ENCODE measurements at places on chromosomes 5 and 9.

GRCh38 chr5:159017786-159018185 lies 81.9 kb downstream of the EBF1 start:
- no peak for DNase-seq

DNA sequence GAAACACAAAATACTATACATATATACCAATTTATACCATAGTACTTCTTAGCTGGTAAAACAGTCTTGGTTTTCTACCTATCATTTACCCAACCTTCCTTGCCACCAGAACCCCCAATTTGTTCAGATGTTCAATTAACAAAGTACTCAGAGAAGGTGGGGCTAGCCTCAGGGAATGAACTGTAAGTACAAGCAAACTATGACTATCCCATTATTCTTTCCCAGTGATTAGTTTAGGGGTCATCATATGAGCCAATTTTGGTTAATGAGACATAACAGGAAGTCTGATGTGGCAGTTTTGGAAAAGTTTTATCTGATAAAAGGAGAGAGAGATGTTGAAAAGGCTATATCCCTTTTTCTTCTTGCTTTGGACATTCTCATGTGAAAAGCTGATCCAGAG lies 125.8 kb downstream of the DTWD2 start:
- no peak for DNase-seq

DNA sequence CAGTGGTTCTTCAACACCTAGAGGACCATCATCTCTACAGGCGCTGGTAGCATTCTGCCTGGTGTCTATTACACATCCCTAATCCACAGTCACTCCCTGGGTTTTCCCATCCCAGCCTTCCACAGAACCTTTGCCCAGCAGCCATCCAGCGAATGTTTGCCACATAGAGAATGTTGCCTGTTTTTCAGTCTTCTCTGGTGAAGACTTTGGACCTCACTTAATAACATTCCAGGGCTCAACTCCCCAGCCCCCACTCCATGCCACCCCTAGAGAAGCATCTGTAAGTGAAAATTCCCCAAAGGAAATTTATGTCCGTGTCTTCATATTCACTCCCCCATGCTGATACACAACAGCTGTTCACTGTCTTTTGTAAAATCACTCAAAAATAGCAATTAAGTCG lies 249.6 kb downstream of the AOPEP start:
- DNase-seq = no peak

DNA sequence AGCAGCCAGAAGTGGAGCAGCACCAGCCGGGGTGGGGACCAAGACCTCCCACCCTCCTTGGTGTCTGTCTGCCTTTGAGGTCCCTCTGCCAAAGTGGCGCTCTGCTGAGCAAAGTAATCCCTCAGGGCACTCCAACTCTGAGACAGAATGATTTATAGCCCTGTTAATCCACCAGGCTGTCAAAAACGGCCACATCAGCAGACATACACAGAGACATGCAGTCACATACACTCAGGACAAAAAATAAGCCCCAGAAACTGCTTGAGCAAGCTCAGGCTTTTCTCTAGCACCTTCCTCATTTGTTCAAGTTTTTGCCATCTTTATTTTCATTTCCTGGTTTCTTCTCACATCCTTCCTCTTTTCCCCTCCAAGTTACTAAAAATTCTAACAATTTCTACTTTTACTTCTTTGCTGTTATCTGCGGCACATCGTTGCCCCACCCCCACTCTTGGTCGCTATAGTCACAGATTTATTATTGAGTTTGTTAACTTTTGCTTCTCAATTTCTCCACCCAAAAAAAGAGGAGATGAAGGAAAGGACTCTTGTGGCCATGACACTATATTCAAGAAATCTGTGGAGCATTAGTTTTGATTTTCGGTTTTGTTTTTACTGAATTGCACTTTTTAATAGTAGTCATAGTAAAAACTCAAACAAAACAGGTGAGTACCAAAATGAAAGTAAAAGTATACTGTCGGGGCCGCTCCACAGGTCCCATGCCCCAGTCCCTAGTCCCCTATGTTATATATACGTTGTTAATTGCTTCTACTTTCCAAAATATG lies 17.4 kb upstream of the ADRB2 start:
- peak; percentile 60 for DNase-seq

- DNase-seq = no peak
Measured at GRCh38 chr9:121876255-121876654, 216.9 kb downstream of the TTLL11 start.

DNA sequence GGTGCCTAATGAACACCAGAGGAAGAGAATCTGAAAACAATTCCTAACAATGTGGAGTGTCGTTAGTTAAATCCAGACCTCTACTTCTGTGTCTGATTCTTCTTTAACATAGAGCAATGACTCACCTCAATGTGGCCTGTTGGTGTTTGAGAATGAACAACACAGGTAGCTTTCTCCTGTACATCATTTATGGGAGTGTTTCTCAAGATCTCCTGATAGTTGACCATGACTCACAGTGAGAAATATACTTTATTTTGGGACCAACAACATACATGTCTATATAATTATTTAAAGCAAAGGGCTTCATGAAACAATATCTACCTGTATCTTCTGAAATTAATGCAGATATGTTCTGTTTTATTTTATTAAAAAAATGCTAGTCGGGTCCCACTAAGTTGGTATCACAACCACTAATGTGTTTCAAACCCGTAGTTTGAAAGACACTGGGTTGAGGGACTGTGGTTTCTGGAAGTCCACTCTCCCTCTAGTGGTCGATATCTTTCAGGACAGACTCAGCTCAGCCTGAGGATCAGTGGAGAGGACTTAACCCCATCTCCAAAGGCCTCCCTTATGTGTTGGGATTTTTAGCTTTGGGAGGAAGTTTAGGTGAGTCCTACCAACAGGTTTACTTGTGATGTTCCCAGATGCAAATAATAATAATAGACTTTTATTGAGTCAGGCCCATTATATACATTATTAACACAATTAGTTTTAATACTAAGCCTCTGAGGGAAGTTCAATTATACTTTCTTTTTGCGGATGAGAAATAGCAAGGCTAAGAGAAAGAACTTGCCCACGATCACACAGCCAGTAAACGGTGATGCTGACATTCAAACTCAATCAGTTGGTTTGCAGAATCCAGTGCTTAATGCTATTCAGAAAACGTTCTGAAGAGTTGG lies 70.0 kb upstream of the KLF9 start:
- peak; percentile 84 for DNase-seq

DNA sequence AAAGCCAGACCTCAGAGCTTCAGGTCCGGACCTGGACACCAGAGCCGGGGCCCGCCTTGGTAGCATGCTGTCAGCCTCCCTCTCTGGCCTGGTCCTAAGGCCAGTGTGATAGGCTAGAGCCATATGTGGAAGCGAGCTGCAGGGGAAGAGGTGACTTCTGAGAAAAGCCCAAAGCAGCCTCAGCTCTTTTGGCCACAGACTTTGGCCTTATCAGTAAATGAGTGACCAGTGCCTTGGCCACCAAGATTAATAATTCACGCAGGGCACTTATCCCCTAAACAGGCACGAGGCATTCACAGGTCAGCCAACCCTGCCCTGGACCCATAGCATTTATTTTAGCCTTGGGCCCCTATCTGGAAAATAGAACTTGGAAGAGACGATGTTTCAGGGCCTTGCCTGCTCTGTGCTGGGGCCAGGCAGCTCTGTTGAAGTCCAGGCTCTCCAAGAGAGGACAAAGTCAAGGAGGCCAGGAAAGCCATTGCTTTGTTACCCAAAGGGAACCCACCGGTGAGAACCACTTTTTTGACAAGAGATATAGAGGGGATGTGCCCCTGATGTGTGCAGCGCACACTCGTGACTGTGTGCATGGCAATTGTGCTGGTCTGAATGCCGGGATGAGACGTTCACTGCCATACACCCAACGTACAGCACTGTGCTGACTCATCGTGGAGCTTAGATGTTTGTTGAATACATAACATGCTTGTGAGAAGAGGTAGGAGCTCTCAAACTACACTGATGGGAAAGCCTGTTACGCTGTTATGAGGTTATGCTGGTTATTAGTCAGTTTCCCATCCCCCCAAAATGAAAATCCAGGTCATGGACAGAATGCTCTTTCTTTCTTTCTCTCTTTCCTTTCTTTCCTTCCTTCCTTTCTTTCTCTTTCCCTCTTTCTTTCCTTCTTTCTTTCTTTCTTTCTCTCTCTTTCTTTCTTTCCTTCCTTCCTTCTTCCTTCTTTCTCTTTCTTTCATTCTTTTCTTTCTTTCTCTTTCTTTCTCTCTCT lies 5.0 kb upstream of the SLC34A1 start:
- no peak for DNase-seq

- no peak for DNase-seq
Measured at GRCh38 chr5:150144246-150144801, 11.3 kb downstream of the PDGFRB start.

DNA sequence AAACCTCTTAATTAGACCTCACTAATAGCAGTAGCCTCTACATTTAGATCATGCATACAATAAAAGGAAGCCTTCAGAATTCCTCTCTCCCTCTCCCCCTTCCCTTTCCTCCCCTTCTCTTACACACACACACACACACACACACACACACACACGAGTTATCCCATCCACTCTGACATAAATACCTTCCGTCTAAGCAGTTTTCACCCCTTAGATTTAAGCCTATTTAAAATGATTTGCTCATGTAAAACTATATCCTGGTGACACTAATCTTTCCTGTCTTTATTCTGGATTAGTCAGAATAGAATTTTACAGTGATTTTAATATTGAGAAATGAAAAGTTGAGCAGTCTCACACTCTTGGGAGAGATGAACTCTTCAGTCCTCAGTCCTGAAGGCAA lies 35.0 kb downstream of the PRELID2 start:
- no peak for DNase-seq

GRCh38 chr5:174188295-174188694 lies 142.8 kb downstream of the NSG2 start:
- no peak for DNase-seq

DNA sequence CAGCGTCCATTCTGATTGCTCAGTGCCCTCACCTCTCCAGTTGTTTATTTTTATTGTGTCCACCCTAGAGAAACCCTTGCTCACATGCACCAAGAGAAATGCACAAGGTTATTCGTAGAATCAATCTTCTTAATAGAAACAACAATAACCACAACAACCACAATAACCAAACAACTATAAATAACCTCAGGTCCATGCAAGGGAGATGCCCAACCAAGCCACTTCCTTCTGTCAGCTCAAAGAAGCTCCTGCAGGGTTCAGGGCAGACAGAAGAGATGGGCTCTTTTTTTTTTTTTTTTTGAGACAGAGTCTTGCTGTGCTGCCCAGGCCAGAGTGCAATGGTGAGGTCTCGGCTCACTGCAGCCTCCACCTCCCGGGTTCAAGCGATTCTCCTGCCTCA lies 14.9 kb upstream of the TCOF1 start:
- no peak for DNase-seq

DNA sequence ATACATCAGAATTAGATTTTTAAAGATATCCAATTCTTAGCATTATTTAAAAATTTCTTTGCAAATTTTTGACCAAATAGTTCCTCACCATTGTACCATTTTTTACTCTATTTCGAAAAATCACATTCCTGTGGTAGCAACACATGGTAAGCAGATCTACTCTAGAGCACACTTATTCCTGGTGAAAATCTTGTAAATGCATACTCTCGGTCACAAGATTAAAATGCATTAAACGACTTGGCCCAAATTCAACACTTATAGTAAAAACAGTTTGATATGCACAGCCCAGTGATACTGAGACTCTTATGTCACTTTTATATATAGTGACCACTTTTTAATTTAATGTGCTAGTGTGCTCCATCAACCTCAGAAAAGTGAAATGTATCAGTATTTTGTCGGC lies 208.8 kb upstream of the TARS1 start:
- DNase-seq = no peak

DNA sequence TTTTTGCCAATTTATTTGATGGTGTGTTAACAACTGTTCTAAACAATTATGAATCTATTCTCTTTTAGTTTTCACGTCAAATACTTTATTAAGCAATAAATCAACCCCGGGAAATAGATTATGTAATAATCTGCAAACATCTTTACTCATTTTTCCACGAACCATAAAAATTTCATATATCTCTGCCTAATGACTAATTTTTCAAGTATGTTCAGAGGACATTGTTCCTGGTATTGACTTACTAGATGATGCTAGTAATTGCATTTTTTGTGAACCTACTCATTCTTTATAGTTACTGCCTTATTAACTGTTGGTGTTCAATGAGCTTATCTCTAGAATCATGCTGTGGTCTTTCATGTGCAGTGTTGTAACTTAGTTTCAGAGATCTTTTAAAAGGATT lies 41.0 kb upstream of the FBN2 start:
- DNase-seq = no peak

- DNase-seq = peak; percentile 49
Measured at GRCh38 chr9:133184971-133185370, 21.3 kb upstream of the GBGT1 start.

GRCh38 chr5:78972654-78973428 lies 12.3 kb downstream of the ARSB start:
- DNase-seq = no peak

DNA sequence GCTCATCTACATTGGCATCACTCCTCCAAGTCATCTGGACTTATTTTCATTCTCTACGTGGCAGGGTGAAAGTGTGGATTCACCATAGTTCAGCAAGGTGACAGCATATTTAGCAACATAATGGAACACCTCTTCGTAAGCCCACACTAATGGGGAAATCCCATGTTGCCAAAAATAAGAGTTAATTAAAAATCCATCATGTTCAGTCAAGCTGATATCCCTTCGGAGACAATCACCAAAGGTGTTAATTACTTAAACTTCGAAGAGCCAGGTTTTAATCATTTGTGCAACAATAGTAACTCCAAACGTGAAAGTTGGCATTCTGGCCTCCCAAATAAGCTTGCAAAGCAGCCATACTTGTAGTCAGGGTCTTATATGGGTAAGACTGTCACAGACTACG lies 242.9 kb downstream of the NSG2 start:
- DNase-seq = no peak

GRCh38 chr5:13921578-13921977 lies 22.9 kb downstream of the DNAH5 start:
- no peak for DNase-seq

GRCh38 chr5:131262953-131263541 lies 806 bp upstream of the CDC42SE2 start:
- DNase-seq = no peak

DNA sequence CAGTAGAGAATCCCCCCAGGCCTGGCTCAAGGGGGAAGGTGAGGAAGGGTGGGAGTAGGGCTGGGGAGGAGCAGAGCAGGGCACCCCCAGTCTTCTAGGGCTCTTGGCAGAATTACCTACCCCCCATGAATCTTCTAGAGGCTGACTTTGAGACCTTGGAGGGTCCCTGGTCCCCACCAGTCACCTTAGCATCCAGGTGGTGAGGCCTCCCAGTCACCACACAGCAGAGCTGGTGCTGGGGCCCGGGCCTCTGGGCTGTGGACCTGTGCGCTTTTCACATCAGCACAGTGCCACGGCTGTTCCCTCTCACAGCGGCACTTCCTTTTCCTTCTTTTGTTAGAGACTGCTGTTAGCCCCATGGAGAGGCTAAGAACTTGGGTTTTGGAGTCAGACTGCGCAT lies 148.6 kb upstream of the PITX1 start:
- no peak for DNase-seq

All from globus pallidus (tissue), 1 donor.